ENCODE measurements at places on chromosomes 12 and 14.
A peak's percentile ranks its signal among the peaks of the same experiment; 100 is the strongest.

GRCh38 chr14:81625343-81625742 is 91.7 kb upstream of the SEL1L start:
- peak; percentile 32 for DNase-seq

DNA sequence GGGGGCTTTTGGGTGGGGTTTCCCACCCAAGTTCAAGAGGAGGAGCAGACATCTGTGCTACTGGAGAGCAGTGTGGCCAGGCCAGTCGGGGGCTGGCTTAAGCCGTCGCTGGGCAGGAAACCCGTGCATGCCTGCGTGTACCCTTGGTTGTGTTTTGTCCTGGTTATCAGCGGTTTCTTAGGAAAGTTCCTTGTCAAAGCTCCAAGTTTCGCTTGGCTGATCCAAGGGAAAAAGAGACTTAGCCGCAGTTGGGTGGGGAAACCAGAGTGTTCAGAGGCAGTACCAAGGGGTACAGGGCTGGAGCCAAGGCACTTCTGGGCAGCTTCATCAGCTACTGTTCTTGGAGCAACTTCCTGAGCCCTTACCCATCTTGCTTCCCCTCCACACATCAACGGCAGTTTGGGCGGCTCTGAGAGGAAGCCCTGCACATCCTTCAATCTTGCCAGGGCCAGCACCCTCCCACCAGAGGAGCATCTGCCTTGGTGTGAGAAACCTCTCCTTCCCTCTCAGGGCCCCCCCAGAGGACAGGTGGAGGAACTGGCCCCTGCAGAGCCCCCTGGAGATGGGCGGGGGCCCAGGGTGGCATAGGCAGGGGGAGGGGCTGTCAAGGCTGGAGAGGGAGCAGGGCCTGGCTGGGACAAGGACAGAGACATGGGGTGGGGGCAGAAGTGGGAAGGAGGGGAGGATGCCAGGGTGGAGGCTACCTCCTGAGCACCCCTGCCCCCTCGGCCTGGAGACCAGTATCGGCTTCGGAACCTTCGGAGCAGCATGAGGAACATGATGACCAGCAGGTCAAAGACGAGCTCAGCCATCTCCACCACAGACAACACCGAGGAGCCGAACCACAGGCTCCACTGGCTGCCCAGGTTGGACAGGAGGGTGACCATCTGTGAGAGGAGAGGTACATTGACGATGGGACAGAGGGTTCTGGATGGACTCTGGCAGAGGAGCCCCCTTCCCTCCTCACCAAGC is 5.8 kb upstream of the TNFRSF1A start:
- no peak for DNase-seq

GRCh38 chr12:59317598-59317997 is 278.2 kb upstream of the SLC16A7 start:
- no peak for DNase-seq

DNA sequence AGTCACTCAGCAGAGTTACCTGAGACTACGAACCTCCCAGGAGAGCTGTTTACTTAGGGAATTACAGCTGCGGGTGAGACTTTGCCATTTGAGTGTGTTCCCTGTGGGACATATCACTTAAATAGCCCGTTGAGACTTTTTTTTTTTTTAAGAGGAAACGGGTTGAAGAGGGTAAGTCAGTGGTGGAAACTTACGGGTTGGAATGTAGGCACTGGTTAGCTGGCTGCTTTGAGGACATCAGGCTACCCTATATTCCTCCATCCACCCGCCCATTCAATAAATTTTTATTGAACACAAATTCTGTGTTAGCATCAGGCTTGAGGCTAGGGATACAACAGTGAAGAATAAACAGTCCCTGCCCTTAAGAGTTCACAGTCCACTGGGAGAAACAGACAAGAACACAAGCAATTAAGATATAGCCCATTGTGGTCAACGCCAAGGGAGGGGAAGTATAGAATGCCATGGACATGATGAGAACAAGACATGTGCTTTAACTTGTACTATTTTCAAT is 88.1 kb upstream of the CPSF6 start:
- DNase-seq = no peak

DNA sequence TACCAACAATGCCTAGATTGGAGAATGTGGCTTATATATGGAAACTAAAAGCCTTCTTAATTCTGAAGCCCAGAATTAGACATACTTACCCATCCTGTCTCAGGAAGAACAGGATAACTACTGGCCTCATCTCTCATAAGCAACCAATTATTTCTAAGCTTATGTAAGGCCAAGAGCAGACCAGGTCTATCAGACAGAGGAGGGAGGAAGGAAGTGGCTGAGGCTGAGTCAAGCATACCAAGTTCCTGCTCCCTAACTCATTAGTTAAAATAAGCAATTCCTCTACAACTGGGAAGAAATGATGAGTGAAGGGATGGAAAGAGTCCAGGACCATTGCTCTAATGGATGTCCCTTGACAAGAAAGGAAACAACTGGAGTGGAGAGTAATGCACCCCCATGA is 27.0 kb upstream of the INSM2 start:
- DNase-seq = no peak

- DNase-seq = no peak
These were observed 62.9 kb upstream of the ATP2A2 start for GRCh38 chr12:110217996-110218674.

Measured in LNCaP clone FGC (cell line).